ENCODE measurements at places on chromosomes 2 and 18.

GRCh38 chr18:48756511-48757226, 194.1 kb downstream of the SMAD7 start:
- no peak for DNase-seq

GRCh38 chr18:50610349-50610748, 50.5 kb downstream of the MAPK4 start:
- DNase-seq = no peak

- DNase-seq = no peak
Observed at GRCh38 chr2:42906111-42906556, 113.8 kb upstream of the HAAO start.

- peak; percentile 18 for DNase-seq
Observed at GRCh38 chr2:150911766-150912280, 349.8 kb downstream of the RBM43 start.

GRCh38 chr2:157761520-157761919, 114.6 kb downstream of the ACVR1 start:
- no peak for DNase-seq

DNA sequence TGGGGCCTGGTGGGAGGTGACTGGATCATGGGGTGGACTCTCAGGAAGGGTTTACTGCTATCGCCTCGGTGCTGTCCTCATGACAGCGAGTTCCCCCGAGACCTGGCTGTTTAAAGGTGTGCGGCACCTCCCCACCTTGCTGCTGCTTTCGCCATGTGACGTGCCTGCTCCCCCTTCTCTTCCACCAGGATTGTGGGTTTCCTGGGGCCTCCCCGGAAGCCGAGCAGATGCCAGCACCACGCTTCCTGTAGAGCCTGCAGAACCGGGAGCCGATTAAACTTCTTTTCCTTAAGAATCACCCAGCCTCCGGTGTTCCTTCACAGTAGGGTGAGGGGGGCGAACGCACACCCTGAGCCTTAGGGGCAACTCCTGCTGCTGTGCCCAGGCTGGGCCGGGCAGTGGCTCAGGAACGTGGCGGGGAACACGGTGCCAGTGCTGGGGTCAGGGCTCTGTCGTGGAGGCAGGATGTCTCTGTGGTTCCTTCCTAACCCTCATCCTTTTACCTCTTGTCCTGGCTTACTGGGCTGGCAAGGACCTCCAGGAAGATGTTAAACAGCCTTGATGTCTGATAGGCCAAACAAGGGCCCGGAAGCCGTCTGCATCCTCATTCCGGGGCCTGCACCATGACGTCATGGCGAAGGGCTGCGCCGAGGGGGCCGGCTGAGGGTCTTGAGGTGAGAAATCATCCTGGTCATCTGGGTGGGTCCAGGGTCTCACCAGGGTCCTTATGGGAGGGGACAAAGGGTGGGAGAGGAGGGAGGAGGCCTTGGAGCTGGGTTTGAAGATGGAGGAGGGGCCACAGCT, 12.7 kb downstream of the NEU4 start:
- DNase-seq = peak; percentile 31

DNA sequence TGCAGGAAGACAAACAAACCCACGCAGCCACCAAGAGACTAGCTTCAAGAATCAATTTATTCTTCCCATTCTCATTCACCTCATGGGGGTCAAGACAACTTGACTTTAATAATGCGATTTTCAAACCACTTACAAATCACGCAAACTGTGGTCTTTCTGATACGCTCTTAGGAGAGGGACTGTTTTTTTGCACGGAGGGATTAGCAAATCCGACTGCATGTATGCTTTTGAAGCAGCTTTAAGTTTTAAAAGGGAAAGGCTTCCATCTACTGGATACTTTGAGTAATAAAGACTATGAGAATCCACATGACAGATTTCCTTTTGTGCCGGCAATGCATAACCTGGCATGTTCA, 322.9 kb upstream of the KCNJ3 start:
- no peak for DNase-seq

GRCh38 chr2:233111427-233111826, 51.3 kb downstream of the INPP5D start:
- DNase-seq = no peak

DNA sequence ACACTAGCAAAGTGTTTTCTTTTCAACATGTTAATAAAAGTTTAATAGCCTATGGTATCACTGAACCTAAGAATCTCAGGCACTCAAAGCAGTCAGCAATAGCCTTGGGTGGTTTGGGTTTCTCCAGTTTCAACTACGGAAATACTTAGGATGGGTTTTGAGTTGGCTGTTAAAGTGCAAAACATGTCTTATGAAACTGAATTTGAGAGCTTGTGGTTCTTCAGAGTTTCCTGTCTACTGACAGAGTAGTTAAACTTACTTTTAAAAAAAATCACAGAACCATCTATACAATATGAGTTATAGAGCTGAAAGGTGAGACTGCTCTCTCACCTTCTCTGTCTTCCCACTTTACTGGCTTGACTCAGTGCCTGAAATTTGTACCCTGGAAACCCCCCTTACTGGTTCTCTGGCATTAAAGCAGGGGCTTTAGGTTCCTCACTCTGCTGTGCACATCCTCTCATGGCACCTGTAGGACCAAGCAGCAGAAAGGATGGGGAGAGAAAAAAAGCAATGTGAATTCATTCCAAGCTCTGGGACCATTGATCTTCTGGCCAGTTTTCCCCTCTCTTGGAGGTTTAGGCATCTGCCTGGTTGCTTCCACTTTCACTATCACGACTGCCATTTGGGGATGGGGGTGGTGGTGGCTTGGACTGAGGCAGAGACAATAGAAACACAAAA, 18.1 kb downstream of the CCDC141 start:
- no peak for DNase-seq

- no peak for DNase-seq
Observed at GRCh38 chr2:157217409-157217808, 40.1 kb upstream of the GALNT5 start.

GRCh38 chr2:189798312-189799029, 14.2 kb downstream of the PMS1 start:
- no peak for DNase-seq
